Vagina (tissue), 2 donors: ENCODE measurements at places on chromosomes 2 and 18. TPM values are rescaled to one million over a fixed set of nuclear protein-coding genes. Genes with fewer than 3 reads are reported as not detected.
A peak's percentile ranks its signal among the peaks of the same experiment; 100 is the strongest.

The LONRF2 gene
- 9.6 TPM for total RNA-seq

The SPDYA gene
- total RNA-seq: 5.2 TPM

- DNase-seq: no peak
These were observed 16.2 kb downstream of the TOGARAM2 start for GRCh38 chr2:28997237-28997846.

The SERPINB10 gene
- total RNA-seq: 0.98 TPM

- no peak for DNase-seq
These were observed 810.6 kb upstream of the PIK3C3 start for GRCh38 chr18:41144441-41144840.

- DNase-seq: no peak
These were observed 209.5 kb downstream of the UBE2E3 start for GRCh38 chr2:181189951-181190350.

- DNase-seq: no peak
These were observed 185.3 kb upstream of the SIX2 start for GRCh38 chr2:45194596-45194995.

The TAF4B gene
- 16.0 TPM for total RNA-seq

DNA sequence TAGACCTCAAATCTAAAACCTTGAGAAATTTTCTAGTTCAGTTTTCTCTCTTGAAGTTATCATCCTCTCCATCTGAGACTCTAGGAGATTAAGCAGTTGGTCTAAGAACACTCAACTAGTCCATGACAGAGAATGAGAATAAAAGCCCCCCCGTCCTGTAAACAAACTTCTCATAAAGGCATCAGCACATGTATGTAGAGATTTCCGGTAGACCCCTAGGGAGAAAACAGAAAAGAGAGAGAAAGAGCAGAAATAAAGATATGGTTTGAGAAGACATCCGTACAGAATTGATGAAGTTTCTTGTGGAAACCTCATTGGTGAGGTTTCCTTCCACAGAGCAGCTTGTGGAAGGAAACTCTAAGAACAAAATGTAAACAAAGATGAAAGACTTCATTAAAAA is 3.2 kb upstream of the GPR155 start:
- DNase-seq: no peak

- DNase-seq: no peak
These were observed 465.5 kb upstream of the FSHR start for GRCh38 chr2:49619804-49620203.

The DHRS9 gene
- total RNA-seq: not detected

GRCh38 chr18:38698088-38698487 is 1132.5 kb upstream of the CELF4 start:
- DNase-seq: no peak

The RGPD4 gene
- not detected for total RNA-seq

DNA sequence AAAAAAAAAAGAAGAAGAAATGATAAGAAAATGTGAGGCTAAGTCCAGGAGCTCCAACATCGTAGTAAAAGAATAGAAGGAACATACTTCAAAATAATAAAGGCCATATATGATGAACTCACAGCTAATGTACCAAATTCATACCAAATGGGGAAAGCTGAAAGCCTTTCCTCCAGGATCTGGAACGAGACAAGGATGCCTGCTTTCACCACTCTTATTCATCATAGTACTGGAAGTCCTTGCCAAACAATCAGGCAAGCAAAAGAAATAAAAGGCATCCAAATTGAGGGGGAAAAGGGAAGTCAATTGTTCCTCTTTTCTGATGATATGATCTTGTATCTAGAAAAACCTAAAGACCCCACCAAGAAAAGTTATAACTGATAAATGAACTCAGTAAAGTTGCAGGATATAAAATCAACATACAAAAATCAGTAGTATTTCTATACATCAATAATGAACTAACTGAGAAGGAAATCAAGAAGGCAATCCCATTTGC is 170.6 kb downstream of the METTL4 start:
- DNase-seq: no peak

GRCh38 chr2:222688917-222689316 is 17.5 kb downstream of the MOGAT1 start:
- no peak for DNase-seq

DNA sequence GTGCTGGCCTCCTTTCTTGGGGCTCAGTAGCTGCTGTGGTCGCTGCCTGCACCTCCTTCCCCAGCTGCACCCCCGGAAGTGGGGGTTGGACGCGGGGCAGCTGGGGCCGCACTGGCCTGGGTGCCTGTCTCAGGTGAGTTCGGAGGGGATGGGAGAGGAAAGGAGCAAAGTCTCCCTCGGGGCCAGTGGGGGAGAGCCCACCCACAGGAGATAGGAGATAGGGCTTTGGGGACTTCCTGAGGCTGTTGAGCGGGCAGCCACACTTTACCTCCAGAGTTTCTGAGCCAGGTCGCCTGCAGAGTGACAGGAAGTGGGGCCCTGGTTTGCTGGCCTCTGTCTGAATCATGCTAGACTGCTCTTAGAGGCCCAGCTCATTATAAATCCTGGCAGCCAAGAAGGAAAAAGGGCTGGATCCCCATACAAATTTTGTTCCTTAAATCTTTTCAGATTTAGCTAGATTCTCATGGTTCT is 8.1 kb downstream of the MBP start:
- peak; percentile 67 for DNase-seq

DNA sequence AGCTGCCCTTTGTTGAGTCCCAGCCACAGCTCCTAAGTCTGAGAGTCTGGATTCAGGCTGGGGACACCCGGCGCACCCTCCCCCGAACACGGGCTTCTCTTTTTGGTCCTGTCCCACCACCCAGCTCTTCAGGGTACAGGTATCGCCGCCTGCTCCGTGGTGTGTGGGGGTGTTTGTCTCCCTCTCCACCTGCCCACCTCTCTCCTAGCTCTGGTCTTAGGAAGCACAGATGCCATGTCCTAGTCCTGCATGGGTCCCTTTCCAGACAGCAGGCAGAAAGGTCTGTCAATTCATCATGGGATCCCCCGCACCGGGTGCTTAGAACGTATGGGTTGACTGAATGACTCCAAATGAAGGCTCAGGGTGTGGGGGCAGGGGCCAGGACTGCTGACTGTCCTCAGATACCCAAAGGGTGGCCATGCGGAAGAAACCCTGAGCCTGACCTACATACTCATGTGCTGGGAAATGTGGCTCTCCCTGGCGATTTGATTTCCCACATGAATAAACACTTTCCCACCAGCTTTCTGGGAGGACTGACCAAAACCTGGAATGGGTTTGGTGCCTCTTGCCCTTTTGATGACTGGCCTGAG is 156.8 kb downstream of the CELF4 start:
- no peak for DNase-seq

DNA sequence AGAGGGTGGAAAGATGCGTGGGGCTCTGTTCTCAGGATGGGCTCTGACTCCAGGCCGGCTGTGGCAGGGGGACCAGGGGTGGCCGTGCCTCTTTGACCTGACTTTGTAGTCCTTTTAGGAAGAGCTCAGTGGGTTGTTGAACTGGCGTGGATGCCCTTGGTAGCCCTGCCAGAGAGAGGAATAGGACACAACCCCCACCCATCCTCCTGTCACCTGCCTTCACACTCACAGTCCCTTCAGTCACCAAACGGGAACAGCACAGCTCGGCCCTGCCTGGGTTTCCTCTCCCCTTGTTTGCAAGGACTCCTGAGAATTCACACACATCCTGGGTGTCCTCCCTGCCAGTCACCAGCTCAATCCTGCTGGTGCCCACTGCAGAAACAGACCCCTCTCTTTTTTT is 20.1 kb upstream of the MRPL33 start:
- DNase-seq: no peak

The IL36A gene
- total RNA-seq: 2.7 TPM

- peak; percentile 98 for DNase-seq
These were observed 106.2 kb downstream of the CYRIA start for GRCh38 chr2:16559278-16560067.

GRCh38 chr2:233702238-233702637 is 9.5 kb downstream of the UGT1A6 start:
- DNase-seq: no peak

DNA sequence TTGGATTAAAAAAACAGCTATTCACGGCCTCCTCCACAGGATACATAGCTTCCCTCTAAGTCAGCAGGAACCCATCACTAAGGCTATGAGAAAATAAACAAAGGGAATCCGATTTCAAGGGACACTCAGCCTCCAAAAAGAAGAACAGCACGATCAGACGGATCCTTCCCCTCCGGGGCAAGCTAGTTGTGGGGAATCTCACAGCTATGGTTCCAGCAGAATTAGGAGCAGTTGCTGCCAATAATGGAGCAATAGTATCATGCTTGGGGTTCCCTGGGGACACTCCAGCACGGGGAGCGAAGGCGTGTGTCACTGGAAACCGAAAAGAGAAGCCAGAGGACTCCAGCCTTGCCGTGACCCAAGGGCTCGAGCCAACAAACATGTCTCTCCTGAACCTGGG is 163.1 kb downstream of the TTC32 start:
- peak; percentile 90 for DNase-seq

DNA sequence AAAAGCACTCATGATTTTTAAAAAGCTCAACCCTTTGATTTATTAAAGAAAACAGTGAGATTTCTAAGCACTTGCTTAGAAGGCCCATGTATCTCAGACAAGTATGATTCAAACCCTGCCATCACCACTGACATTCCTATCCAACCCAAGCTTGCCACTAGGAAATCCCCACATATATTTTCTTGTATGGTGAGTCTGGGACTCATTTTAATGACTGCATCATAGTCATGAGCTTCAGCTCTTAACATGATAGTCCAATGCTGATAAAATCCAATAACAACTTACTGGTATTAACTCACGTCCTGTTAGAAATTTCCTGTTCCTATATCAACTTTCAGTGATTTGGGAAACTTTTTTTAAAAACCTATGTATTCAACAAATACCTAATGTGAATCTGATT is 39.4 kb upstream of the NCKAP5 start:
- DNase-seq: no peak

GRCh38 chr2:44866152-44866551 is 75.3 kb upstream of the SIX3 start:
- DNase-seq: no peak

The TSPYL6 gene
- total RNA-seq: not detected

The DSG4 gene
- not detected for total RNA-seq

- no peak for DNase-seq
These were observed 158.4 kb downstream of the UBE2E3 start for GRCh38 chr2:181138816-181139215.

DNA sequence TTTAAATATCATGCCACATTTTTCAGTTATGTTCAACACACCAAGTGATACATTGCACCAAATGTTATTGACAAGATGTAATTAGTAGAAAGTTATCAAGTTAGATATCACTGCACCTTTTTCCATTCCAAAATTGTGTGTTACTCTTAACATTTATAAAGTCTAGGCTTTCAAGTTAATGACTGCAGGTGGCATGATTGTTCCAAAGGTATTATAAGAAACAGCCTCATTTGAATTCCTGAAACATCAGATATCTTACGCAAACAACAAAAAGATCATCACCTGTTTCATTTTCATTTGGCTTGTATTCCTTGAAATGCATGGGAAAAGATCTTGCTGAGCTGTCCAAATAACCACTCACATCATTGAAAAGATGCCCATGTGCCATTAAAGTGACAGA is 1528.2 kb upstream of the ZEB2 start:
- DNase-seq: no peak

The KIAA2012 gene
- total RNA-seq: not detected

DNA sequence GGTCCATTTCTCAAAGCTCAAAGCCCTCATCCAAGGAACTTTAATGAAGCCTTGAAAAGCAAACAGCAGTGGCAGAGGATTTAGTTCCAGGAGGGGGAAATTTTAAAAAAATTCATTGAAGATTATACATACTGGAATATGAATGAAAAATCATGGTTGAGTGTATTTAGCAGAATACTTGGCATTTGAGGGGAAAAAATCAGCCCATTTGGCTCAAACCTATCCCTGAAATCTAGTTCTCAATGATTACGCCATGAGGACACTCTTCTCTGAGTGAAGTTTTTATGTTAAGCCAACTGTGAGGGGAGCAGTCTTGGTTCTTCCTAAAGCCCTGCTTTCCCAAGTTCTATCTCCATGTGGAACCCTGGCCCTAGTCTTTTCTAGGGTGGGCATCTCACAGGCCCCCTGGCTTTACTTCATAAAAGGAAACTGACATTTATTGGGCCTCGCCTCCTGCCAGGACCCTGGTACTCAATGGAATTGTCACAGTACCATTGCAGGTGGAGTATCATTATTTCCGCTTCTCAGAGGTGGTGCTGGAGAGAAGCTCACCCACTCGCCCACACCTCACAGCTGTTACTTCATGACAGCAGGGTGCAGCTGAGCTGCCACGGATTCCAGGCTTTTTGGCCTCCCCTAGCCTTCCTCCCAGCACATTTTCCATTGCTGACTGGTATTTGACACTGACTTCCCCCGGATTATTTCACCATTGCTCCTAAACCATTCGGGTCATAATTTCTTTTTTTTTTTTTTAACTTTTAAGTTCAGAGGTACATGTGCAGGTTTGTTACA is 56.8 kb downstream of the NXPH2 start:
- DNase-seq: no peak

DNA sequence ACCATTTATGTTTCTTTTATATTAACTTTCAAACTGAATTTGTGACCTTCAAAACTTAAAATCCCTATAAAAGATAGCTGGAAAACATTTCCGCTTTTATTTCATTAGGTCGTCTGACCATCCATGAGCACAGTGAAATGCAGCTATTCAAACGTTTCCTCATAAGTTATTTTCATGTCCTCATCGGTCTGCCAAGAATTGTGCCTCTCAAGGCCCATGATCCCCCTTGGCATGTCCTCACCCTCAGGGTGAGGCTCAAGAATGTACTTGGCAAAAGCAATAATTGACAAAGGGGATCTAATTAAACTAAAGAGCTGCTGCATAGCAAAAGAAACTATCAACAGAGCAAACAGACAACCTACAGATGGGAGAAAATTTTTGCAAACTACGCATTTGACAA is 12.4 kb downstream of the SLC66A2 start:
- DNase-seq: no peak

- DNase-seq: no peak
These were observed 69.4 kb downstream of the LIPG start for GRCh38 chr18:49631146-49631866.

GRCh38 chr2:113877711-113878598 is 11.9 kb upstream of the ACTR3 start:
- DNase-seq: no peak

The SLC11A1 gene
- 36.6 TPM for total RNA-seq

DNA sequence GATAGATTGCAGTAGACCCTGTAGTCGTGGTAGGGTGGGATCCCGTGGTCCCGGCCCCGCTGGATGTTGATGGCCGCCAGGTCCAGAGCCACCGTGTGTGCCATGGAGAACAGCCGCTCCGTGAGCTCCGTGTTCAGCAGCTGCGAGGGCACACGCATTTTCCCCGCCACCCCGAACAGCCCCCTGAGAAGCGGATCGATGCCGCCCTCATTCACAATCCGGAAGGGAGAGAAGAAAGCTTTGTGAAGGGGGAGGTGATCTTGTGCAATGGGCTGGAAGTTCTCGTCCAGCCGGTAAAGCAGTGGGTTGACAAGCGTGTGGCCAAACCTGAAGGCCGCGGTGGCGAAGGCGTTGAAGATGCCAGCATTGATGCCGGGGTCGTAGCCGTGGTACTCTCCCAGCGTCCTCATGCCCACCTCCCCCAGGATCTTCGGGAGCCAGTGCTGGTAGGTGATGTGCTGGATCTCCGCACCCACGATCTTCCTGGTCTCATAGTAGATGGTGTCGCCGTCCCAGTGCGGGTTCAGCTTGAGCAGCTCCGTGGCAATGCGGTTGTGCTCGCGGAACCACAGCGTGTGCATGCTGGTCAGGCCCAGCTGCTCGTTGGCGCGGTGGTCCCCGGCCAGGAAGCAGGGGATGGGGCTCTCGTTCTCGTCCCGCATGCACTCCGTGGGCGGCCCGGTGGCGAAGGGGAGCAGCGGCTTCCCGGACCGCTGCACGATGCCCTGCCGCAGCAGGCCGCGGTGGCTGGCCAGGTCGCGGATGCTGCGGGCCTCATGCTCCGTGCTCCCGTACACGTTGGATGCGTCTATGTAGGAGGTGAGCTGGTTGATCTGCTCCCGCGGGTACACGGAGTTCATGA is 95.8 kb downstream of the PXDN start:
- DNase-seq: peak; percentile 88
